Activated CD4-positive, alpha-beta T cell treated with anti-CD3 and anti-CD28 coated beads, Interleukin-2, amount 50 U/mL, for 24 hours (primary cell): ENCODE measurements at places on chromosomes 6 and 20.

DNA sequence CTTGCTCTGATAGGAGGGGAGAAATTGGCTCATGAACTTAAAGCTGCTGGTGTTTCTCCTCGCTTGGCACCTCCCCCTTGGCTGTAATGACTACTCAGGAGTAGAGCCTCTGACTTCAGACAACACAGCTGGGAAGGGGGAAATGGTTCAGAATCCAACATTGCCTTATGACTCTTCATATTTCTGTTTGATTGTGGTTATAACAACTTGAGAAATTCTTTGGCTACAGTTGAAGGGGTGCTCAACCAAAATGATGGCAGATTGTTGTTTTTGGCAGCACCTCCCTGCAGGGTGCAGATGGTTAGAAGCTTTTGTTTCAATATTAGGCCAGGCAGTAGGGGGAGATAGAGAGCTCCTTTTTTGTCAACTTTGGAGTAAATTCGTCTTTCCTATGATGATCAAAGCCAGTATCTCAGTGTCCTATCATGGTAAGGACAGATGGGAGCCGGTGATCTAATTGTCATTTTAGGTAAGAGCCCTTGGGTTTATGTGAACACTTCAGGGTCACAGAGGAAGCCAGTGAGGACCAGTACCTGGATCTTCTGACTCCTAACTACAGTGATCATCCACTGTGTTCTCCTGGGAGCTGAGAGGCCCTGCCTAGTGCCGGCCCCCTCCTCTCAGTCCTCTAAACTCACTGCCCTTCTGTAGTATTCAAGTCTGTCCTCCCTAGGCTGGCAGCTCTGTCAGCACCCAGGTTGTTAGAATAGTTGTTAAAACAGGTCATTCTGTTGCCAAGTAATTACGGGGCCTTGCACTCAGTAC lies 39.9 kb downstream of the RPRD1B start:
- no peak for DNase-seq

GRCh38 chr6:65064844-65065243 lies 642.2 kb downstream of the EYS start:
- no peak for DNase-seq

GRCh38 chr6:153106021-153106420 lies 25.1 kb downstream of the RGS17 start:
- no peak for DNase-seq

GRCh38 chr6:11791354-11792107 lies 12.9 kb upstream of the ADTRP start:
- DNase-seq: no peak

DNA sequence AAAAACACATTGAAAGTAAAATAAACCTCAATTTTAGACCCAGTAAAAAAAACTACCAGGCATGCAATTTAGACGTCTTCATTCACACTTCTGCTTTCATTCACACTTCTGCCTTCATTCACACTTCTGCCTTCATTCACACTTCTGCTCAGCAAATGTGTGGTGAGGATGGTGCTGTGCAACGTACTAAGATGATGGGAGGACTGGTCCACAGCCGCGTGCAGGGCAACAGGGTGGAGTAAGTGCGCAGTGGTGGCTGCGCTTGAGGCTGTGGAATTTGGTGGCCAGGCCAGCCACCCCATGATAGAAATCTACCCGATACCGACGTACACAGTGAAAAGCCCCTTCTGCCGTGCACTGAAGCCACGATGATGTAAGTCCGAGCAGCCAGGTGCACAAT lies 114.3 kb upstream of the CD93 start:
- no peak for DNase-seq

DNA sequence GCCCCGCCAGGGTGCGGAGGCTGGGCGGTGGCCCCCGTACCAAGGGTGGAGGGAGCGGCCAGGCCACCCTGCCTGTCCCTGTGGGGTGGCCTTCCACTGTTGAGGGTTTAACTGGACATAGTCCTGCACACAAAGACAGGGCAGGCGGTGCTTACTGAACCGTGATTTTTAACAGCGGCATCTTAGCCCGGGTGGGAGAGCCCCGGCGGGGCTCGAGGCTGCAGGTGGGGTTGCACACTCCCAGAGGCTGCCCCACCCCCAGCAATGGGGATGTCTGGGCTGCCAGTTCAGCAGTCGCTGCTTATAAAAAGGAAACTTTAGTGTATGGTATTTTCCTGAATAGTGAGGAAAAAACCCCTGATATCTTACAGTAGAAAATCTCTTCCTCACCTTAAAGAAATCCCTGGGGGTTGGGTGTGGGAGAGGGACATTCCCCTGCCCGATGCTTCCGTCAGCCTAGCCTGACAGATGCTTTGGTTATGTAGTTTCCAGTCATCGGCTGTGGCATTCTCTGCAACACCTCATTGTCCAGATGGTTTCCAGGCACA lies 79.4 kb downstream of the IRF4 start:
- no peak for DNase-seq
